ENCODE measurements at places on chromosomes 4 and X.

DNA sequence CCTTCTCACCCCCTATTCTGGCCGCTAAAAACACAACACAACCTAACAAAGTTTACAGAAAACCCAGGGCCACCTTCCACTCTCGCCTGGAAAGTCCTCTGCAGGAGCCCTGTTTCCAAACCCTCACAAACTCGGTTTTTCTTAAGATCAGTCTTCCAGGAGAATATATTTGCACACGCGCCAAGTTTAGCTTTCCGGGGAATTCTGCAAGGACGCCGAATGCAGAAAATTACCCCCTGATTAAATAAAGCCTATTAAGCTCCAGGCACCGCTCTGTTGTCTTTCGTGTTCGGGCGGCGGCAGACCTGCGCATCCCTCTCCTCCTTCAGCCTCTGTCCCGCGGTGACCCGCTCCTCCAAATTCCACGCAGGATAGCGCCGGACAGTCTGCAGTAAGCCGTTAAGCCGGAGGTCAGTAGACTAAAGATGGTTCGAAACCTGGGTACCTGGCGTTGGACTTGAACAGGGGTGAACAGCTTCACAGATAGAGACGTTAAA, 5.0 kb downstream of the MSX1 start:
- no peak for DNase-seq
- H3K27me3 ChIP-seq = peaks cover 25% of the 10 kb centered on the region

DNA sequence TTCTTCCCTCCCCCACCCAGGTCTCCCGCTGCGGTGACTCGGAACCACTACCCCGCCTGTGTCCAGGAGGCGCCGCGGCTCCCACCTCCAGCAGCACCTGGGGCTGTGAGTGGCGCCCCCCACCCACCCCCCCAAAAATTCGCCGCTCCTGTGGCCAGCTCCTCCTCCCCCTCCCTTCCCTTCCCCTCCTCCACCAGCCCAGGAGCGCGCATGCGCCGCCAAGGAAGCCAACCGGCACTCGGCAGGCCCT, 278 bp downstream of the CLOCK start:
- no peaks in the 10 kb centered on the region for H3K27me3 ChIP-seq
- H3K4me3 ChIP-seq = peak overlapping the region; percentile 82
- H3K36me3 ChIP-seq = no peaks in the 10 kb centered on the region

DNA sequence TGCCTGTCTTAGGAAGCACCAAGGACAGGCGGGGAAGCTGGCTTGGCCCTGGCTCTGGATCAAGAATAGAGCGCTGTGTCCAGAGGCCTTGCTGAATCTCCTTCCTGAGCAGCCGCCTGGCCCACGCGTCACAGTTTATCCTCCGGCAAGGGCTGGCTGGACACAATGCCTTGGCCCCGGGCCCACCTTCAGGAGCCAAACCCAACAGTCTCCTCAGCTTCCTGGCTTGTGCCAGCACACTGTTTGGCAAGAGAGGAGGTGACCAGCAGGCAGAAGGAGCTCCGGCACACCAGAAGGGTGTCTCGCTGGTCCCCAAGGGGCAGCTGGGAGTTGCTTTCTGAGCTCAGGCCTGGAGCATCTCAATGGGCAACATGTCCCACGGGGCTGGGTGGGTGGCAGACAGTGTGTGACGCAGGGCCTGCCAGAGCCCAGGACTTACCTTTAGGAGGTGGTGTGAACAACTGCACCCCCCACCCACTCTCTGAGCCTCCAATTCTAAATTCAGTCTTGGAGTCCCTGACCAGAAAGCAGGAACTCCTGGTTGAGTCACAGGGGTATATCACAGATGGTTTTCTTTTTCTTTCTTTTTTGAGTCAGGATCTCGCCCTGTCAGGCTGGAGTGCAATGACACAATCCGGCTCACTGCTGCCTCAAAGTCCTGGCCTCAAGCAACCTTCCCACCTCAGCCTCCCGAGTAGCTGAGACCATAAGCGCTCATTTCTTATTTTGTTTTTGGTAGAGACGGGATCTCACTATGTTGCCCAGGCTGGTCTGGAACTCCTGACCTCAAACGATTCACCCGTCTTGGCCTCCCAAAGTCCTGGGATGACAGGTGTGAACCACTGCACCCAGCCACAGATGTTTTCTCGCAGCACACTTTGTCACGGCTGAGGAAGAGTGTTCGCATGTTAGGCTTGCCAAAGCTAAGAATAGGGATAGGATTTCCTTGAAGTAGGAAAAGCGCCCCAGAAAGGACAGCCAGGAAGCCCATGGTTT, 361.2 kb downstream of the BCOR start:
- 0 out of 2 replicates have a peak overlapping the region, but pooled peaks have one; percentile 22 for H3K4me3 ChIP-seq
- H3K36me3 ChIP-seq = no peaks in the 10 kb centered on the region
- peak; percentile 92 for DNase-seq
- peaks cover 13% of the 10 kb centered on the region for H3K4me1 ChIP-seq
- no peaks in the 10 kb centered on the region for H3K27me3 ChIP-seq

- no peaks in the 10 kb centered on the region for H3K36me3 ChIP-seq
- peaks cover 10% of the 10 kb centered on the region for H3K4me1 ChIP-seq
- peak overlapping the region; percentile 29 for H3K27ac ChIP-seq
- DNase-seq = peak; percentile 76
- no peak overlapping the region for H3K4me3 ChIP-seq
- no peaks in the 10 kb centered on the region for H3K27me3 ChIP-seq
Observed at GRCh38 chr4:85842540-85842939, 367.6 kb downstream of the ARHGAP24 start.

DNA sequence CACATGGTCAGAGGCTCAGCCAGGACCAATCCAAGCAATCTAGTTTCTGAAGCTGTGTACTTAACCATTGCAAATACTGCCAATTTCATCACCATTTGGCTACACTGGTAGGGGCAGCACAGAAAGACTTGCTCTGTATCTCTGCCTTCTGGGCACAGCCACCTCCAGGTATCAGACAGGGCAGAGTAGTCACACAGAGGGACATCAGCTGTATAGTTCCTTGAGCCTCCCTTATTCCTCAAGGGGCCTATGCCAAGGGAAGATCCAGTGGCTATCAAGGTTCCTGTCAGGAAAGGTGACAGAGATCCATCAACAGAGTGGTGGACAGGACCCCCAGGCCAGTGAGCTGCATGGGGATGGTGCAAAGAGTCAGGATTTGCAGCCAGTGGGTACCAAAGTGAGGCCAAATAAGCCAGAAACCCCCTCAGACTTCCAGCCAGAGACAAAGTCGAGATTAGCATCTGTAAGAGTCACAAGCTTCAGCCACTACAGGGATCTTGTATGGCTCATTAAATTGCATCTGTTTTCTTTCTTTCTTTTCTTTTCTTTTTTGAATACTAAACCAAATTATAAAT, 381.6 kb upstream of the CPEB2 start:
- H3K36me3 ChIP-seq = no peaks in the 10 kb centered on the region
- no peak overlapping the region for H3K4me3 ChIP-seq
- H3K27ac ChIP-seq = no peak overlapping the region
- DNase-seq = no peak

- peaks cover 16% of the 10 kb centered on the region for H3K36me3 ChIP-seq
- DNase-seq = no peak
- no peaks in the 10 kb centered on the region for H3K27me3 ChIP-seq
Observed at GRCh38 chr4:113905301-113905700, 74.1 kb downstream of the ARSJ start.

DNA sequence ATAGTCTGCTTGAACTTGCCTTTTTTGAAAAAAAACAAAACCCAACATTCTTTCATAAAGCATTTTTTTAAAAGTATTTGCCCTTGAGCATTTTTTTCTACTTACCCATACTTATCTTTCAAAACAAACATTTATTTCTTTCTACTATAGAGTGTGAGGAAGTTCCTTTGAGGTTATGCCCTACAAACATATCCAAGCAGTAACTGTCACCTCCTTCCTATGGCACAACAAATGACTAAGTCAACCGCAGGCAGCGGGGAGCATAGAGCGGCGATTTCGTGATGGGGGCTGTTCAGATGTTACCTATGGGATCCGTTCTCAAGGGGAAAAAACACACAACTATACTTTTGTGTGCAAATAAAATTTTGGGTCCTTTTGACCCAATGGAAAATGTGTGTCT, 19.4 kb downstream of the SPRY1 start:
- H3K4me3 ChIP-seq = no peak overlapping the region
- no peak overlapping the region for H3K27ac ChIP-seq
- no peaks in the 10 kb centered on the region for H3K27me3 ChIP-seq
- H3K4me1 ChIP-seq = peaks cover 52% of the 10 kb centered on the region
- DNase-seq = peak; percentile 60

DNA sequence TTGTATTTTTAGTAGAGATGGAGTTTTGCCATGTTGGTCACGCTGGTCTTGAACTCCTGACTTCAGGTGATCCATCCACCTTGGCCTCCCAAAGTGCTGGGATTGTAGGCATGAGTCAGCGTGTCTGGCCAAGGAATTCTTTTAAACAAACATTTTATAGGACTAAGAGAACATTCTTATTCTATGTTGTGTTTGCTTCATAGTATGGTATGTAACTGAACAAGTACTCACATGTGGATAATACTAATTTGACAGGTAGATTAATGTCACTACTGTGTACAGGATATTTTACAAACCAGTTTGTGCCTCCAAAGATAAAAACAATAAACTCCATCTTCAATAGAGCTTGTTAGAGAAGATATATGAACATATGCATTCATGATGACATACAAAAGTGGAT, 1353.4 kb downstream of the PCDH7 start:
- no peaks in the 10 kb centered on the region for H3K36me3 ChIP-seq
- no peak for DNase-seq
- no peaks in the 10 kb centered on the region for H3K4me1 ChIP-seq
- H3K27me3 ChIP-seq = no peaks in the 10 kb centered on the region

- H3K27me3 ChIP-seq = no peaks in the 10 kb centered on the region
- no peak overlapping the region for H3K27ac ChIP-seq
- H3K36me3 ChIP-seq = no peaks in the 10 kb centered on the region
- H3K4me1 ChIP-seq = peaks cover 8% of the 10 kb centered on the region
- peak; percentile 29 for DNase-seq
Observed at GRCh38 chr4:41285202-41285863, 28.6 kb downstream of the UCHL1 start.

- no peak overlapping the region for H3K4me3 ChIP-seq
- no peaks in the 10 kb centered on the region for H3K27me3 ChIP-seq
- DNase-seq = no peak
- no peaks in the 10 kb centered on the region for H3K4me1 ChIP-seq
Observed at GRCh38 chr4:58776627-58777026, 1666.4 kb upstream of the IGFBP7 start.
